ENCODE measurements at places on chromosomes 3 and 15. TPM values are rescaled to one million over a fixed set of nuclear protein-coding genes. Genes with fewer than 3 reads are reported as not detected.

DNA sequence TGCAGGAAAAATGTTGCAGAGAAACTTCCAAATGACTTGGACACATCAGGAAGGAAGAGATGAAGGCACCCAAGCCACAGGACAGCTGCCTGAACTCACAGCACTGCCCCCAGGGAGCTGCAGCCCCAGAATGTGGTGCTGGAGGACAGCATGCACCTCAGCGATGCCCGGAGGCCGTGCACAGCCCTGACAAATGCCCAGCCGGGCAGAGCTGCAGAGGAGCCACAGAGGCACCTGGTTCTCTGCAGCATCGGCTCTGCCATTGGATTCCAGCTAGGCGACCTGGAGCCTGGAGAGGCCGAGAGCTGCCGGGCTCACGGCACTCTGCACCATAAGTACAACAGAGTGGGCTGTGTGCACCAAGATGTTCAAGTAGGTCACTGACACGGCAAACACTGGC lies 97.5 kb downstream of the OCA2 start:
- DNase-seq: no peak

GRCh38 chr3:55634345-55634744 lies 147.2 kb upstream of the WNT5A start:
- no peak for DNase-seq

DNA sequence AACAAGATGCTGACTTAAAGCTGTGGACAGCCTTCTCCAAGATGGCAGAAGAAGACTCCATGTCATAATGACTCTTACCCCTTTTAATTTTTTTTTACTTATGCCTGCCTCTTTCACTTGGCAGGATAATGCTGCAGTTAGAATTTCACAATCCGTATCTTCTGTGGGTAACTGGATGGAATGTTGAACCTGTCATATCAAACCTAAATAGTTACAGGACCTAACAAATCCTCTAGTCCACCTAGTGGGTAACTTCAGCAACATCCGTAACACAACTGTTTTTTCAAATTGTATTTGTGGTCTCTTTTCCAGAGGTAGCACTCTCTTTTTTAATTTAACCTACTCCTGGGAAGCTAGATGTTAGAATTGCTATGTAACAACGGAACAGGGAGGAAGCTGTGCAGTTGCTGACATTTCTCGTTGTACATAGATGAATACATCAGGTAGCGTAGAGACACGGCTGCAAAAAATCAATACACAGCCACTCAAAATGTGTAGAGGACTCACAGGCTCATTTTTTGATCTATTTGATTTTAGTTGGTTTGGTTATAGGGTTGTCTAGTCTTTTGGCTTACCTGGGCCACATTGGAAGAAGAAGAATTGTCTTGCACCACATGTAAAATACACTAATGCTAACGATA lies 43.9 kb upstream of the TRPM1 start:
- no peak for DNase-seq

GRCh38 chr3:110783541-110783940 lies 288.1 kb upstream of the NECTIN3 start:
- no peak for DNase-seq

DNA sequence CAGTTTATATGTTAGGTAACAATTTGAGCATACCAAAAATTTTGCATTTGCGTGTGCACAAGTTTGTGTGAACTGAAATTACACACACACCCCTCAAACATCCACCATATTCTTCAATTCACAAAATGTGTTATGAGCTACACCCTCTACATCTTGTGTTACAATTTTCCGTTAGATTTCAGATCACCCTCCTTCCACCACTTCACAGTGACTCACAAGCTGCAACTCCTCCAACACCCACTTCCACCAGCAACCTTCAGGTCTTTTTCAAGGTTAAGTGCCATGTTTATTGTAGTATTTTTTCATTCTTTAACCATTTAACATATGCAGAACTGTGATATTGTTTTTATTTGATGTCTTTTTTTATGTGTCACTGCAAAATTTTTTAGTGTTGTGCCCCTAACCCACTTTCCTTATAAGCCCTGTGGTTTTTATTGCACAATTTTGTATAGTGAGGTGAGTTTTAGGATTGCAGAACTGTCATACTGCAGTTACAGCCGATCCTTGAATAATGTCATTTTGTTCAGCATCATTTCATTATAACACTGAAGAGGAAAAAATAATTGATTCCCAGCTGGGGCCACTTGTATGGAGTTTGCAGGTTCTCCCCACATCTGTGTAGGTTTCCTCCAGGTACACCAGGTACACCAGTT lies 148.9 kb downstream of the PLCL2 start:
- DNase-seq: no peak

- no peak for DNase-seq
Observed at GRCh38 chr3:124456506-124456905, 273.7 kb upstream of the UMPS start.

DNA sequence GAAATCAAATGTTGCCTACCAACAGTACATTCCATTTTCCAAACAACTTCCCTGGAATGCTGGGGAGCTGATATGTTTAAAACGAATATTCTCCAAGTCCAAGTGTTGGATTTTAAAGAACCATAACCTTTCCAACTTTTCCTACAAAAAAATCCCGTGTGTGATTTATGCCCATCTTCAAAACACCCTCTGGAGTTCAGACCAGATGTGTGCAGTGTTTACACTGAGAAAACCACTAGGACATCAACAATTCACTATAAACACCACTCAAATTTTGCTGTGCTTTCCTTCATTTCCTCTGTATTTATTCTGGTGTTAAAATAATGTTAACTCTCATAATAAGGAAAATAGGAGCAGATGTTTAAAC lies 2.4 kb downstream of the VGLL4 start:
- no peak for DNase-seq

DNA sequence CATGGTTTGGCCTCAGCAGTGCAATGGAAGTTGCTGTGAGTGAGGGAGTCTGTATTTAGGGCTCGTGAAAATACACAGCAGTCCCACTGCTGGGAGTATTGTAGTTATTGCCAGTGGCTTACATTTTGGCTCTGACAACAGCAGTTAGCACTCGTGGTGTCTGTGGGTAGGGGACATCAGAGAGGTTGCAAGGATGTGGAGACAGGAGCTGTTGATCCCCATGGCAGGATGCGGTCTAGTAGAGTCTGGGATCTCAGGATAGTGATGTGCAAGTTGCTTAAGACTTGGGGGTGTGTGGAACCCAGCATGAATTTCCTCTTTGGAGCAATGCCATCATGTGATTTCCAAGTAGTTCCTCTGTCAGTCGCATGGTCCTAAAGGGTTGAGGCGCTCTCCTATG lies 59.9 kb downstream of the GALK2 start:
- DNase-seq: no peak

- DNase-seq: no peak
Observed at GRCh38 chr3:15728766-15729165, 69.0 kb downstream of the ANKRD28 start.

GRCh38 chr15:74312445-74313007 lies 54.9 kb downstream of the CYP11A1 start:
- no peak for DNase-seq

GRCh38 chr3:50612234-50612882 lies 784 bp upstream of the CISH start:
- DNase-seq: no peak

GRCh38 chr3:94544131-94544789 lies 481.4 kb downstream of the NSUN3 start:
- no peak for DNase-seq

- no peak for DNase-seq
Observed at GRCh38 chr3:183583331-183584245, 28.1 kb upstream of the KLHL6 start.

DNA sequence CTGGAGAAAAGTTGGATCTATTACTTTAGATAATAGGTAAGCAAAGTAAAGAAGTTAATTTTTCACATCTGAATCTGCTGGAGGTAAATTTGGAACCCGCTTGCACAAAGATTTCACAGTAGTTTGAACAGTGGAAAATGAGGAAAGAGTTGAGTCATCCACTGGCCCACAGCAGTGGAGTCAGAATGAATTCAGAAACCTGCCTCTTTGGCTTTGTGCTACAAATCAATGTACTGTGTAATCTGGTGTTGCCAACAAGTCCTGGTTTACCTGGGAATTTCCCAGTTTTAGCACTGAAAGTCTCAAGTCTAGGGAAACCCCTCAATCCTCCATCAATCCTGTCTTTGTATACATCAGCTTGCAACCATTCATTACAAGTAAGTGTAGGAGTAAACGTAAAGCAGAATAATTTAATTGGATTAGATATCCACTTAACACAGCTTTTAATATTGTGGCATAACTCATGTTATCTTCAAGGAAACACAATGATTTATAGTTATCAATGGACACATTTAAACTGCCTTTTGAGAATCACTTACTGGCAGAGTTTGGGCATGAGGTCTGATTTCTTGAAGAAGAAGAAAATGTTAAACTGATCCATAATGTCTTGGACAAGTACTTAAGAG lies 100.6 kb downstream of the DCLK3 start:
- DNase-seq: no peak

GRCh38 chr15:97745481-97746071 lies 214.9 kb upstream of the ARRDC4 start:
- no peak for DNase-seq

DNA sequence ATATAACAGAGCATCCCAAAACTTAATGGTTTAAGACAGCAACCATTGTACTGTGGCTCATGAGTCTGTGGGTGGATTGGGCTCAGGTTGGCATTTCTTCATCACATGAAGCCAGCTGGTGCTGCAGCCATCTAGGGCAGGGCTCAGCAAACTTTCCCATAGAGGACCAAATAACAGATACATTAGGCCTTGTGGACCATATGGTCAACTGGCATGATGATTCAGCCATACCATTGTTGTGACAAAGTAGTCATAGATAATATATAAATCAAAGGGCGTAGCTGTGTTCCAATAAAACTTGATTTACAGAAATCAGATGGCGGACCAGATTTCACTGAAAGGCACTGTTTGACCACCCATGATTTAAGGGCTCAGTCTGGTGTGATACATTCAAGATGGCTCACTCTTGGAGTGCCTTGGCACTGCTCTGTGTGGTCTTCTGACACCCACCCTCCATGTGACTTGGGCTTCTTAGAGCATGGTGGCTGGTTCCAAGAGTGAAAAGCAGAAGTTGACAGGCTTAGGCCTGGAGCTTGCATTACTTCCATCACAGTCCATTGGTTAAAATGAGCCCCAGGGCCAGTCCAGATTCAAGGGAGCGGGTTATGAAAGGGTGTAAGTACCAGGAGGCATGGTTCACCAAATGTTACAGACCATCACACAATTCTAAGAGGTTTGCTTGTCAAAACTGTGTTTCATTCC lies 40.8 kb upstream of the BHLHE40 start:
- no peak for DNase-seq

- no peak for DNase-seq
Observed at GRCh38 chr3:184460276-184460675, 80.4 kb downstream of the CHRD start.

- DNase-seq: no peak
Observed at GRCh38 chr3:104755791-104756190, 610.9 kb upstream of the ALCAM start.

GRCh38 chr3:23576379-23576959 lies 229.3 kb upstream of the UBE2E1 start:
- no peak for DNase-seq

- DNase-seq: no peak
Observed at GRCh38 chr3:160210341-160210740, 14.9 kb upstream of the C3orf80 start.

DNA sequence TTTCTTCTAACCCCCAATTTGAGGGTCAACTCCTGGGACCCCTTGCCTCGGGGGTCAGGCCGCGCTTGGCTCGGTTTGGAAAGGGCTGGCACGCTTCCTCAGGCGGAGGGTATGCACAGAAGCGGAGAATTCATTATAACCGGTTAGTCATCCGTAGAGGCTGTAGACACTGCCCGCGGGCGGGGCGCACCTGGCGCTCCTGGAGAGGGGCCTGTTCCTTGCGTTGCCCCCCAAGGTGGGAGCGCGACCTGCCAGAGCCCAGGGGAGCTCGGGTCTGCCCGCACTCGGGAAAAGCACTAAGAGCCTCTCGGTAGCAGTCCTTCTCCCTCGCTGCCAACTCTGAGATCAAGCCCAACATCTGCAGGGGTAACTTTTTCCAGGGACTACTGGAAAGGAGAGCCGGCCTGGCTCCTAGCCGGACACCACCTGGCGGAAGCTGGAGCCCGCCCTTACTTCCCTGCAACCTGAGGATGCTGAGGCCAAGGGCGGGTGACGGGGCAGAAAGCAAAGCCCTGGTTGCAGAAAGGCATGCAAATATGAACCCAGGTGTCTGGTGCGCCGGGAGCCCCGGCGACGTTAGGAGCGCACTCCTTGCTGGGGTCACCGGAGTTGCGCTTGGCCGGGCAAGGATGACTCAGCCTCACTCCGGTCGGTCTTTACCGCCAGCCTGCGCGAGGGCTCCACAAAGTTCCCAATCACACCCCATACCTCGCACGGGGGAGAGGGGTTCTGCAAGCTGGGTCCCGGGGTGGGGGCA lies 1.5 kb upstream of the CACNA2D3 start:
- DNase-seq: no peak

DNA sequence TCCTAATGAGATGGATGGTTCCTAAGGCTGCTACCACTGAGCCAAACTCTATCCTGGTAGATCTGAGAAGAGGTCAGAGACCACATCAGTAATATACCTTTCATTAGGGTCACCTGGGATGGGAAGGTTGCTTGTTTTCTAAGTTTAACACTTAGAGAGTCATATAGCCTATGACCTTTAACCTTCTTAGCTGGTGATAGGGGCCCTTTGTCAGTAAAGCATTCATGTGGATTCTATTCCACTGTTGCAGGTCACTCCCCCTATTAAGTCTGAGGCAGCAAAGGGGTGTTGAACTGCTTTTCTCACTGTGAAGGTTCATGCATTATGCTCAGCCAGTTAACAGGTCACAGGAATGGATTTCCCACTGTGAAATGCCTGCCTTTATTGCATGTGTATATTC lies 6.1 kb upstream of the ZNF609 start:
- DNase-seq: no peak

DNA sequence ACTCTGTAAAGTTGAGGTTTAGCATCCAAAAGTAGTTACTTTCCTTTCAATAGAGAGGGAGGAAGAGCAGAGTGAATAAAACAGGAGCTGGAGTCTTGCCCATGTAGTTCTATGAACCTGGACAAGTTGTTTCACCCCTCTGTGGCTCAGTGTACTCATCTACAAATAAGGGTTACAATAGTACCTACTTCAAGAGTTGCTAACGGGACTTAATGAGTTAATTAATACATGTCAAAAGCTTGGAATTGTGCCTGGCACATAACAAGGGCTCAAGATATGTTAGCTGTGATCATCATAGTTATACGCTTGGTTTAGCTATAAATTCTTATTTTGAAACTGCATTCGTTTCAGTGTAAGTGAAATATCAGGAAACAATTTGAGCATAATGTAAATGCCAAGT lies 388.5 kb upstream of the THBS1 start:
- DNase-seq: no peak

The CTXND1 gene
- not detected for total RNA-seq

The MESP2 gene
- total RNA-seq: not detected

The GOLGA6L10 gene
- 1.1 TPM for total RNA-seq

The ITGB5 gene
- 1.4 TPM for total RNA-seq

The CCR9 gene
- total RNA-seq: 2.3 TPM

The CHRNA3 gene
- not detected for total RNA-seq

The FAM107A gene
- not detected for total RNA-seq

The CCDC13 gene
- not detected for total RNA-seq

The PLAAT1 gene
- total RNA-seq: not detected

The LRRC15 gene
- not detected for total RNA-seq

The TAGLN3 gene
- not detected for total RNA-seq

The SLC22A13 gene
- total RNA-seq: not detected

The PLCB2 gene
- total RNA-seq: 33.8 TPM

The CD200R1 gene
- total RNA-seq: 0.90 TPM

The PIERCE2 gene
- total RNA-seq: not detected

The SCN11A gene
- total RNA-seq: not detected

The MFN1 gene
- total RNA-seq: 55.2 TPM

The ANKUB1 gene
- total RNA-seq: not detected

Data from GM12878 (cell line).